Smooth muscle cell of the pulmonary artery (primary cell): ENCODE measurements at places on chromosomes 16 and 17. TPM values are rescaled to one million over a fixed set of nuclear protein-coding genes. Genes with fewer than 3 reads are reported as not detected.

Gene ZPBP2
- not detected in 2 replicates for total RNA-seq

Gene CDH16
- not detected in 2 replicates for total RNA-seq

Gene KRTAP1-5
- total RNA-seq, result 0.72 and 1.6 TPM in 2 replicates

Gene NFATC2IP
- 17.7 and 21.1 TPM in 2 replicates for total RNA-seq

Gene CIAPIN1
- 34.0 and 36.6 TPM in 2 replicates for total RNA-seq

Gene LDHD
- total RNA-seq, result 2.3 and 5.0 TPM in 2 replicates

Gene KRTAP3-1
- total RNA-seq, result not detected in 2 replicates

Gene SCARF1
- total RNA-seq, result 0.33 and 0.86 TPM in 2 replicates

Gene MYH2
- not detected in 2 replicates for total RNA-seq

Gene SLC47A1
- 3.5 and 4.9 TPM in 2 replicates for total RNA-seq

Gene CCL7
- 0.85 and 3.7 TPM in 2 replicates for total RNA-seq

Gene ITGAX
- not detected in 2 replicates for total RNA-seq

Gene DHX58
- 9.5 and 11.3 TPM in 2 replicates for total RNA-seq

Gene TPSG1
- total RNA-seq, result not detected in 2 replicates

Gene GAS2L2
- total RNA-seq, result 0.07 and 0.10 TPM in 2 replicates

Gene TRIM16
- total RNA-seq, result 59.2 and 62.9 TPM in 2 replicates
